HEK293T (cell line): ENCODE measurements at places on chromosomes 6 and 20.

DNA sequence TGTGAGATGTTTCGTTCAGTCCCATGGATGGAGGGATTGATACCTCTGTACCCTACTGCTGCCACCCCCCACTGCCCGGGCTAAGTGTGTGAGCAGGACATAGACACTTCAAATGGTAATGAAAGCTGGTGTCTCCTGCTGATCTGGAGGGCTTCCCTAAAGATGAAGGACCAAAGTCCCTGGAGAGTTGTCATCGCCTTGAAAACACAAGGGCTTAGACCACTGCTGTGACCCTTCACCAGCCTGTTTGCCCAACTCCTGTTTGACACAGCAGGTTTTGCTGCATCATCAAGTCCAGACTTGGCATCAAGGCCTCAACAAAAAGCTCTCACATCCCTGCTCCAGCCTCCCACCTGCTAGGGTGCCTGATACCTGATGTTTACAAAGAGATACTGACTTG lies 57.9 kb upstream of the FAM8A1 start:
- DNase-seq = no peak

DNA sequence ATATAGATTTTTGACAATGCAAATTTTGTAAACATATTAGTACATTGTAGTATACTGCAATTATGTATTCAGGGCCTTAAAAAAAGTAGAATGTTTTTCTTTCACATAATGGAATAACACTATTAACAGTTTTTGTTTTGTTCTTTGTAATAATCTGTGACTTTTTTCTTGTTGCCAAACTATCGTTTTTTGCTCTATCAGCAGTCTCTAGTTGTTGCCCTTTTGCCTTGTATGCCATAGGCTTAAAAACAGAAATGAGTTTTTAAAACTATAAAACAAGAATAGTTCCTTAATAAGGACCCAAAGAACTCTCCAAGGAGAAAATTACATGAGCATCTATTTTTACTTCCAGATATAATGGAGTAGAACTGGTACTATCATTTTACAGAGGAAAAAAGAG lies 29.5 kb downstream of the REPS1 start:
- no peak for DNase-seq

- DNase-seq = no peak
Measured at GRCh38 chr6:154683756-154684523, 49.3 kb upstream of the SCAF8 start.

- DNase-seq = no peak
Measured at GRCh38 chr6:127749095-127749494, 151.8 kb downstream of the THEMIS start.

DNA sequence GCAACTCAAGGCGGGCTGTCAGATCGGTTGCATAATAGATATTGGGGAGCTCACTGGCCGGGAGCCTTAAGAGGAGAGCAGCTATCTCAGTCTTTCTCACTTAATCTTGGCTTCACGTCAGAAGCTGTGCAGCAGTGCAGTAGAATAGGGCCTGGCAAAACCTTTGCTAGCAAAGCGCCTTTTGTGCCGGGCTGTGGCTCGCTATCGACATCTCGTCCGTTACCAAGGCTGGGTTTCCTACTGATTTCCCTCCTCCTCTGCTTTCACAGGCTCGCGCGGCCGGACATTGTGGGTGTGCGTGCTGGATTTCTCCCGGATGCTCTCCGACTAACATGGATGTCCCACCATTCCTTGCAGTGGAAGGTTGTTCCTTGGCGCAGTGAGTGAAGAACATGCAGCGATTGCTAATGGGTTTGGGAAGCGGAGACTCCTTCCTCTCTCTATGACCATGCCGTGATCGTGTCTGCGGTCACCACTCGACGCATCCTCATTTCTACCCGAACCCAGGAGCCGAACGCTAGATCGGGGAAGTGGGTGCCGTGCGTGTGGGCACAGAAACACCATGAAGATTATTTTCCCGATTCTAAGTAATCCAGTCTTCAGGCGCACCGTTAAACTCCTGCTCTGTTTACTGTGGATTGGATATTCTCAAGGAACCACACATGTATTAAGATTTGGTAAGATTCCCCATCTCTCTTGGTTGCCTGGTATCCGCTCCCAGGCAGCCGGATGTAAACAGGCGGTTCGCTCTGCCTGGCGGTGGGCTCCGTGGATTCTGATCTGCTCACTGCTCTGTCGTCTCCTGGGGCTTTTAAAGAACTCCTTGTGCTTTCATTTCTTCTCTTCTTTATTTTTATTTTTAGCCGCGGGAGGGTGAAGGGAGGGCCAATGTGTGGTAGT lies 5.5 kb downstream of the GRIK2 start:
- no peak for DNase-seq

GRCh38 chr6:160837146-160837545 lies 135.1 kb downstream of the PLG start:
- DNase-seq = no peak

DNA sequence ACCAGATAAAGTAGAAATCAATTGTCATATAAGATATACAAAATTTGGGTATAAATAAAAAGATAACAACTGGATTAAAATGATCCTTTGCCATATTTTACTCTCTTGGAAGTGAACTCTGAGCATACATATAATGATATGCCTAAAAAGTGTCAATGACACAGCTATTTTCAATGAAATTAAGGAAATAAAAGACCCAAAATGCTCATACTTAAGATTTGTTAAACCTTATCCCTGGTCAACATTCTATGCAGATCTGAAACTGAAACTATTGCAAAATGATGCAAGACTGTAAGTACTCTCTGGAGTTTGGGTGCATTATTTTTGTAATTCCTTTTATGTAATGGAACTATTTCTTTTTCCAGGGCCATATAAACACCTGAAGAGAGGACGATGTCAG lies 119.0 kb upstream of the SGK1 start:
- no peak for DNase-seq

GRCh38 chr20:8012724-8013123 lies 6.8 kb downstream of the TMX4 start:
- no peak for DNase-seq

DNA sequence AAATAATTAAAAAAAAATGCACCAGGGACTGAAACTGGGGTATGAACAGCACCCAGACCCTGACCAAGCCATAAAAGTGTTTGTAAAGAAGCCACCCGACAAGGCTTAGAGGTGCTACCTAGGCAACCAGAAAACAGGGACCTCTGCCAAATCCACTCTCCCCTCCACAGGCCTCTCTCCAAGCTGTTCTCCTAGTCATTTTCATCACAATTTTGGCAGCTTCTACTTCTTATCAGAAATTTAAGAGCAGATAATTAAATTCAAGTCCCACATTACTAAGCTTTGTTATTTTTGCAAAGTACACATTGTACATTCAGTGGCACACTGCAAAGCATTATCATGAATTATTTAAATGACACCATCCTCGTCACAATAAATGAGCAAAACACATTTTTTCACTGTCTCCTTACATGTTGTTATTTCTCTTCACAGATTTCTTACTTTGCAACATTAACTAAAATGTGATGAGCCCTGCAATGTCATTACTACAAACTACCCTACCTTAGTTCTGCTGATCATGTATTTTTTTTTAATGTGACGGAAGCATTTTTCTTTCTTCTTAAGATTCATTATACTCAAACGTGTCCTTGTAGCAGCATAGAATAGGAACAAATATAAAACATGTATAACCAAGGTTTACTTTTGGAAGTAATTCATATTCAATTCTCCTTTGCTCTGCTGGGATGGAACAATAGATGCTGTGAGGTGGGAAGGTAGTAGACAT lies 38.1 kb downstream of the ECT2L start:
- DNase-seq = no peak

DNA sequence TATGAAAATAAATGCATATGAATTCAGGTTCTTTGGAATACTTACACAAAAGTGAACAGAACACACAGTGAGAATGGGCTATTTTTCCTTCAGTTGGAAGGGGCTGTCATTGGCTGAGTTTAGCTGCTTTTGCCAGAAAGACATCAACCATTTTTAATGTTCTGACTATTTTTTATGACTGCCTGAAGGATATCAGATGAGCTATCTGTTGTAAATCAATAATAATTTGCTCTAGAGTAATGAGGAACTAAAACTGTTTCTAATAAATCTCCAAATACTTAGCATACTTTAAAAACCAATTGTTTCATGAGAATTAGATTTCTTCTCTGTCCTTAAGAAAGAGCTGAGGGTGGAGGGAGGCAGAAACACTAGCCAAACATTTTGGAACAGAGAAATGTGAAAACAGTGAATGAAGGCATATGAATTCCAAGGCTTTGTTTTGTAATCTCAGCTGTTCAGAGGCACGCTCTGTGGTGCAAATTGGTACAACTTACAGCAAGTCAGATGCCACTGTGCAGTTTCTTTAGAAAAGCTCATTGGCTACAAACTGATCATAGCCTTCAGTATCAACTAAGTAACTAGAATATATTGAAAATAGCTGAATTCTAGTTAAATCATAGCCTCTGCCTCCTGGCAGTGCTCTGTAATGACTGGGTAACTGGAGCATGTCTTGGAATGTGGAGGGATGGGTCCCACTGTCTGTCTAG lies 228.9 kb upstream of the JAG1 start:
- DNase-seq = no peak

GRCh38 chr6:141513830-141514229 lies 618.9 kb upstream of the GJE1 start:
- DNase-seq = no peak

GRCh38 chr6:161044335-161044734 lies 52.8 kb downstream of the MAP3K4 start:
- no peak for DNase-seq

DNA sequence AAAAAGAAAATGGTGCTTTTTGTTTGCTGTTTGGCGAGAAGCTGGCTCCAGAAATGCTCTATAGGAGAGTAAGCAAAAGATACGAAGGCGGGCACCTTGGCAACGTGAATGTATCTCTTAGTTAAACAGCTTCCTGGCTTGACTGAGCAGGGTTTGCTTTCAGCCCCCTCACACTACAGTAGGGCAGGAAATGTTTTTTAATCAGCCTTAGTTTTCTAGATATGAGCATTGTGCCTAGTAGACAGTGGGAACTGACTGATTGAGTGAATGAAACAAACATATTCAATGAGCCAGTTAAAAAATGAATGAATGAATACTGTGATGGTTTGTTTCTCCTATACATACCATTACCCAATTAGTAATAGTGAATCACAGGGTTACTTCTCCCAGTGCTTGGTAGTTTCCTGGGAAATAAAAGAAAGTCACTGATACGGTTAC lies 19.9 kb downstream of the CAP2 start:
- DNase-seq = no peak

GRCh38 chr6:133460101-133460500 lies 218.9 kb downstream of the EYA4 start:
- DNase-seq = no peak

GRCh38 chr6:38713812-38714211 lies 1.3 kb upstream of the DNAH8 start:
- DNase-seq = no peak

- DNase-seq = no peak
Measured at GRCh38 chr20:35776513-35777101, 4.8 kb downstream of the PHF20 start.

DNA sequence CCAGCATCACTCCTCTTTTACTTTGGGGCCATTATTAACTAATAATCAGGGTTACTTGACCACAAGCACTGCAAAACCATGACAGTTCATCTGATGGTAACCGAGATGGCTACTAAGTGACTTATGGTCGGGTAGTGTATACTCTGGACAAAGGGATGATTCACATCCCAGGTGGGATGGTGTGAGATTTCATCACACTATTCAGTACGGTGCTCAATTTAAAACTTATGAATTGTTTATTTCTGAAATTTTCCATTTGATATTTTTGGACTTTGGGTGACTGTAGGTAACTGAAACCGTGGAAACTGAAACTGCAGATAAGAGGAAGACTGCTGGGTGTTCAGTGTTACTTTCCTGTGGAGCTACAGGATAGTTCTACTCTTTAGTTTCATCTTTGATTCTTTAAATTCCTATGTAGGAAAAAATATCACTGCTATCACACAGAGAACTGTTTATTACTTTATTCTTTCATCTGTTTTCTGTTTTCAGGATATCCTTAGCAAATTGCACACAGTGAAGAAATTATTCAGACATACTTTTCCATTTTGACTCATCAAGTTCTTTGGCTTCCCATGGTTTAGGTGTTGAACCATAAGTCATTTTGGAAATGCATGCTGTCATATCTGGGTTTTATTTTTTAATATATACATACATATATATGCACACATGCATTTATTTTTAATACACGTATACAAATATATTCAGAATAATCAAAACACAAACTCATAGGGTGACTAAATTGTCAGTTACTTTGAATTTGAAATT lies 59.1 kb upstream of the C20orf144 start:
- no peak for DNase-seq

DNA sequence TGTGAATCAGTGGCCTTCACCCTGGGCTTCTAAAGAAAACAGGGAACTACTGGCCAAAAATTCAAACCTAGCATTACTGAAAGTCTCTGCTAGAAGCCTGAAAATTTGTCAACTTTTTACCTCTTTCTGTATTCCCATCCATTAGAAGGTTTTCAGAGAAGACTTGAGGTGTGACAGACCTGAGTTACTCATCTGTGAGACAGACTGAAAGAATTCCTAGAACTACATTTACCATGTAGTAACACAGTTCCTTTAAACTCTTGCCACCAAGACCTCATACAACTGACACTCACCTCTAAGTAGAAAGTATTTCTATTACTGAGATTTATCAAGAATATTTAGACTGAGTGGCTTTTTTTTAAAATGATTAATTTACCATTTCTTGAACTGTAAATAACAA lies 4.5 kb downstream of the DPM1 start:
- DNase-seq = no peak

DNA sequence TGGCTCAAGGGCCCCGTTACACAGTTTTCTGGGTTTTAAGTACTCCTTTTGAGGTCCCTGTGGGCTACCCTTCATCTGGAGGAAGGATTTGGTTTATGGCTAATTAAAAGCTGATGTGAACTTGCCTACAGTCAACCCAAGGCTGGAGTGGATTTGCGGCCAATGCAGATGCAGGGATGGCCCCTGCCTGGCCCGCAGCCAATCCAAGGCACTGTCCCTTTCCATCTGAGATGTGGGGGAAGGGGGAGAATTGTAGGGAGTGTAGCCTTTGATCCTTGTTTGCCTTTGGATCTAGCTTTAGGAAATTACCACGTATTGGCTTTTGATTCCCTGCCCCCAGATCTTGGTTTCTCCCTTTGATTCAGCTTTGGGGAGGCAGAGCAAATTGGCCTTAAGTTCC lies 128.0 kb upstream of the GGTLC1 start:
- DNase-seq = no peak
